WERI-Rb-1 (cell line): ENCODE measurements at places on chromosomes 11 and 22.

GRCh38 chr22:19604711-19605268 lies 80.6 kb upstream of the CLDN5 start:
- DNase-seq = no peak

DNA sequence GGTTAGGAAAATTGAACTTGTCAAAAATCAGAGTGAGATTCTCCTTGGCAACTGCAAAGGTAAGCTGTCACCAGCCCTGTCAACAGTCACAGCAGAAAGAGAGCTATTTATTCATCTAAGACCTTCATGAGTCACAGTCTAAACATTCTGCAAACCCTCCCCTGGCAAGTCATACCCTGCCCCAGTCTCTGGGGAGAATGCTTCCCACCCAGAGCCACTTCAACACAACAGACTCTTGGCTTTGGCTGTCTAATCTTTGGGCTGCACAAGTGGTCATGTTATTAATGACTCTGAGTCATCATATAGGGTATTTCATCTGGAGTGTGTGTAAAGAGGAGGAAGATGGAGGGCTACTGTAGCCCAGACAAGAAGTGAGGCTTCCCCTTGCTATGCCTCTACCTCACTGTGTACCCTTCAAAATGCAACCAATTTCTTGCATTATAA lies 153.4 kb downstream of the CCDC34 start:
- DNase-seq = no peak

- no peak for DNase-seq
Measured at GRCh38 chr11:35354644-35355043, 64.7 kb downstream of the SLC1A2 start.

- DNase-seq = no peak
Measured at GRCh38 chr11:117217141-117218084, 14.5 kb downstream of the PCSK7 start.

DNA sequence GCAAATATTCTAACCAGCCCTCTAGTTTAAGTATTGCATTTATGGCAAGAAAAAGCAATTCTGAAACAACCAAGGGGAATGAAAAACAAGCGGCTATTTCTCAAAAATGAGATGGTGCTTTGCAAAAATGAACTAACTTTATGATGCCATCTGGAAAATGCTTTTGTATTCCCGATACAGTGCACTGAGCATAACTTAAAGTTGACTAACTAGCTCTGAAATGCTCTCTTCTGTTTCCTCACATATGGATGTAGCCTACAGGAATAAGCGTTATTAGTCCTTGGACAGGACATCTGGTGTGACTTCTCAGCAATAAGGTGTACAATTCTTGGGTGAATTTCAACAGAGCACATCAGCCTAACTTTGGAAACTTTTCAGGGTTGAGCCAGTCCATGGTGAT lies 228.2 kb upstream of the DDI1 start:
- no peak for DNase-seq

DNA sequence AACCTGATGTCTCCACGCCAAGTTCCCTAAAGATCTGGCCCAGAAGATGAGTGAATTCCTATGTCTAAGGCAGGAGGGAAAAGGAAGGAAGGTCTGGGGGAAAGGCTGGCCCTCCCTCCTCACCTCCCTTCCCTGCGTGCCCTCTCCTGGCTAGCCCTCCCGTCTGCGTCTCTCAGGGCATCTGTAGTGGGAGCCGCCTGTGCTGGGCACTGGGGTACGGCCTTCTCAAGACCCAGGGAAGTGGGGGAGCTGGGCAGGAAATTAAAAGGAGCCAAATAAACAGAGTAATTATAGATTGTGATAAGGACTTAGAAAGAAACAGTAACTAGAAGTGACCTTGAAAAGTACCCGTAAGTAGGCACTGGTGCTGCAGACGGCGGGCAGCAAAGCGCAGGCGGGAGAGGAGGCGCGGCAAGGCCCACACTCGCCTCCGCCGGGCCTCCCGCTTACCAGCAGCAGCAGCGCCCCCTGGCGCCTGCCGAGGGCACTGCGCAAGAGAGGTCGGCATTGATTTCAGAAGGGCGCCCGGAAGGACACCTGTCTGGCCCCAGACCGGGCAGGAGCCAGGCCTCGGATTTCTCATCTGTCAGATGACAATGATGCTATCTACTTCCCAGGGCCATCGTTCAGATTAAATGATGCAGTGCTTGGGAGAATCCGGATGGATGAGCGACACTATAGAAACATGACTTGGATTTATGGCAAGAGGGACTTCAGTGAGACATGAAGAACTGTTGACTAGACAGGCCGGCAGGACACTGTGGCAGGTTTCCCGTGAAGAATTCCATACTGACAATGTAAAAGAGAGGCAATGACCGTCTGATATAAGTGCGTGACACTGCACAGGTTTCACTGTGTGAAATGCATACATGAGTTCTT lies 7.3 kb downstream of the KCNJ1 start:
- DNase-seq = peak; percentile 75

DNA sequence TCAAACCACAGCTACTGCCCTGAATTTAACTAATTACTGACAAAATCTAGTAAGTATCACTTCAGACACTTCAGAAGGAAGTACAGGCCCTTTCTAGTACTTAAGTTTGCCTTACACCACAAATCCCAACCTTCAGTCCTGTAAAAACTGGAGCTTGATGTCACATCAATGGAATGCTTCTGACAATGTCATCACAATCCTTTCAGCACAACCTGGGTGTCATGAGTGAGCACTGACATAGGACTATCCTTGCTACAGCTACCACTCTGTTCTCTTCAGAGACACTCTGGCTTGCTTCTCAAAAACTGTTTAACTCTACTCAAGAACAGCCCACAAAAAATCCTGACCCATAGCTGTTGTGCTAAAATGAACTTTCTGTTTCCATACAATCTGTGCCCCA lies 108.2 kb downstream of the RRM1 start:
- no peak for DNase-seq

GRCh38 chr11:133306019-133306418 lies 226.3 kb downstream of the OPCML start:
- no peak for DNase-seq

- no peak for DNase-seq
Measured at GRCh38 chr22:36398601-36399471, 11.1 kb upstream of the MYH9 start.

- DNase-seq = no peak
Measured at GRCh38 chr11:120027546-120028180, 110.2 kb downstream of the TRIM29 start.

- no peak for DNase-seq
Measured at GRCh38 chr11:95140397-95141033, 50.9 kb downstream of the ENDOD1 start.

DNA sequence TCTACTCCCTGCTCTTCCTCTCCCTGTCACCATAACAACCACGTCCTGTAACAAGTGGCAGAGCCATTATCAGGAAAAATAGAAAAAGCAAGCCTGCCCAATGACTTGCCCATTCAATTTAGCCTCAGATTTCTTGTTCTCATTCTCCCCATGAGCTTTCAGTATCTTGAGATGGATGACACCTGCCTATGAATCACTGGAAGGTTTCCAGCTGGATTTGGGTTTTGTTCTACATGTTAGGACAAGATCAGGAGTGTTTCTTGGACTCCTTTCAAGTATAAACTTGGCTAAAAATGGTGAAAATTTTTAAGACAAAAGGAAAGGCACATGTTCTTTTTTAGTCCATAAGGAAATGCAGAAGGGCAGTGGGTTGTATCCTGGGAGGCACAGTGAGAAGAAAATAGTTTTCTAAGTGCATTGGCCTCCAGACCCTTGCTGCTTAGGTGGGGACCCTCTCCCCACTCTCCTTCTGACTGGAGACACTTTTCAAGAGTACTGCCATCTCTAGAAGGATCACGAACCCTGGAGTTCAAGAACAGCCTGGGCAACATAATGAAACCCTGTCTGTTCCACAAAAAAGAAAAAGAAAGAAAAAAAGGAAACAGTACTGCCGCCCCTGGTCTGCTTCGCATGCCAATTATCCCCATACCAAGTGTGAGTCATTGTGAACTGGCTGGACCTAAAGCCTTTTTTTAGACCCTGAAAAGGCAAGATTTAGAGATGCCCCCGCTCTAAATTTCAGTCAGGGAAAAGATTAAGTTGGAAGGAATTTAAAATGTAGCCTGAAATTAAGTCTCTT lies 51.0 kb downstream of the MTNR1B start:
- DNase-seq = no peak

- no peak for DNase-seq
Measured at GRCh38 chr11:10641912-10642697, 51.5 kb downstream of the IRAG1 start.
